Lower lobe of right lung (tissue), 2 donors: ENCODE measurements at places on chromosomes 1 and 21. TPM values are rescaled to one million over a fixed set of nuclear protein-coding genes. Genes with fewer than 3 reads are reported as not detected.

PIGV gene
- 20.3 TPM for total RNA-seq

- H3K27me3 ChIP-seq, result no peaks in the 10 kb centered on the region
- H3K27ac ChIP-seq, result no peak overlapping the region
- H3K4me3 ChIP-seq, result no peak overlapping the region
- no peak for DNase-seq
- H3K36me3 ChIP-seq, result no peaks in the 10 kb centered on the region
These were observed 107.0 kb downstream of the RHOU start for GRCh38 chr1:228842094-228842775.

KRTAP8-1 gene
- total RNA-seq, result not detected

DNA sequence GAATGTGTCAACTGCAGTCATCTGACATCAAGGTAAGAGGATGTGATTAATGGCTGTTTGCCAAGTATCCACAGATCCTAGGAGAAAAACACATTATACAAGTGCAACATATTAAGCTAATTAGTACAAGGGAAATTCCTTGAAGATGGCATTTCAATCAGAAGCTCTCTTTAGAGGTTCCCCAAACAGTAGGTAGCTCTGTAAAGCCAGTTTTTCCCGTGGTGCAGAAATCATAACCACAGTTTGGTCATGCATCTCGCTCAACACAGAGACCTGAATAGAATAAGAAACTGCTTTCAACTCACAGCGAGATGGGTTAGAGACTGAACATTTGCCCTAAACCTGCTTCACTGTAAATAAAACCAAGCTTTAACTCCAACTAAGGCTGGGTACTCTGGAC, 230.5 kb upstream of the CAMK1G start:
- H3K27me3 ChIP-seq, result no peaks in the 10 kb centered on the region
- H3K27ac ChIP-seq, result no peak overlapping the region
- no peak for DNase-seq
- H3K4me3 ChIP-seq, result no peak overlapping the region

DMRTA2 gene
- not detected for total RNA-seq

CLEC20A gene
- total RNA-seq, result not detected

DNA sequence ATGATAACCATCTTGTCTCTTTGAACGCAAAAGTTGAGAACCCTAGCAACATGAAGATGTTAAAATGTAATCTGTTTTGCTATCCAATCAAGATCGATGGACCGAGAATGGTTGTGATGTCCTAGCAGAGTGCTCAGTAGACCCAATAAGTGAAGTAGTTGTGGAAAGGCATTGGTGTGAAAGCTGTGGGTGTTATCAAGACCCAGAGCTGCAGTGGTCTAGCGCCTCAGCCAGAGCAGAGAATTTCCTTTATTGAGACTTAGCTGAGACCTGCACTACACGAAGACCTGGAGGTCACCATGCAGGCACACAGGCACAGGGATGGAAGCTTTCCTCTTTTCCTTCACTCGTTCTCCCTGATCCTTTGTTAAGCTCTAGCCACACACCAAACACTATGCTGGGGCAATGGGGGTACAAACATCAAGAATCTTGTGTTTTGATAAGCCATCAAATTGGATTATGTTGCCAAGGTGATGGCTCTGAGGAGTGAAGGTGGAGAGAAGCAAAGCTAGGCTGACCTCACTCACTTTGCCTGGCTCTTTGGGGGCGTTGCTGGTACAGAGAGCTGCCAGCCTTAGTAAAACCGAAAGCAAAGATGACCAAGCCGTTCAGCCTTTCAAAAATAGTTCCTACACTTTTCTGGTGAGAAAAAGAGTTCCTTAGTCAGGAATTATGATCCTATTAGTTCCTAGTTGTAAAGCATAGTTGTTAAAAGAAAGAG, 24.1 kb downstream of the METTL13 start:
- H3K4me3 ChIP-seq, result no peak overlapping the region
- peaks cover 3% of the 10 kb centered on the region for H3K36me3 ChIP-seq
- H3K27ac ChIP-seq, result no peak overlapping the region
- no peak for DNase-seq

ZSWIM5 gene
- total RNA-seq, result 3.6 TPM

DNA sequence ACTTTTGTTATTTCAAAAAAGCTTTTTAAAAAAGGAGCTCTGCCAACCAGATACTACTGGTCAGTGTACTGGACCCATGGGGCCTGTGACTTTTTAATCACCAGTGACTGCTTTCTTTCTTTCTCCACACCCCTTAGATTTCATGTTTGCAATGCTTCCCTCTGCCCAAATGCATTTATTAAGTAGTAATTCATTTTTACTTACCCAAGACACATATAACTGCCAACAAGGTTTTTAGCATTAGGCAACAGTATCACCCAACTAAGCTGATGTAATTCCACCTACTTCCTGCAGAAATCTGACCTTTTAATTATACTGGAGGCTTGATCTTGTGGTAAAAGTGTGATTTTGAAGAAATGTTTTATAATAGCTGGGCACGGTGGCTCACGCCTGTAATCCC, 12.5 kb downstream of the MECR start:
- no peak overlapping the region for H3K27ac ChIP-seq
- H3K4me3 ChIP-seq, result no peak overlapping the region
- no peaks in the 10 kb centered on the region for H3K27me3 ChIP-seq
- peaks cover 48% of the 10 kb centered on the region for H3K36me3 ChIP-seq
- no peaks in the 10 kb centered on the region for H3K4me1 ChIP-seq
- DNase-seq, result no peak

DNA sequence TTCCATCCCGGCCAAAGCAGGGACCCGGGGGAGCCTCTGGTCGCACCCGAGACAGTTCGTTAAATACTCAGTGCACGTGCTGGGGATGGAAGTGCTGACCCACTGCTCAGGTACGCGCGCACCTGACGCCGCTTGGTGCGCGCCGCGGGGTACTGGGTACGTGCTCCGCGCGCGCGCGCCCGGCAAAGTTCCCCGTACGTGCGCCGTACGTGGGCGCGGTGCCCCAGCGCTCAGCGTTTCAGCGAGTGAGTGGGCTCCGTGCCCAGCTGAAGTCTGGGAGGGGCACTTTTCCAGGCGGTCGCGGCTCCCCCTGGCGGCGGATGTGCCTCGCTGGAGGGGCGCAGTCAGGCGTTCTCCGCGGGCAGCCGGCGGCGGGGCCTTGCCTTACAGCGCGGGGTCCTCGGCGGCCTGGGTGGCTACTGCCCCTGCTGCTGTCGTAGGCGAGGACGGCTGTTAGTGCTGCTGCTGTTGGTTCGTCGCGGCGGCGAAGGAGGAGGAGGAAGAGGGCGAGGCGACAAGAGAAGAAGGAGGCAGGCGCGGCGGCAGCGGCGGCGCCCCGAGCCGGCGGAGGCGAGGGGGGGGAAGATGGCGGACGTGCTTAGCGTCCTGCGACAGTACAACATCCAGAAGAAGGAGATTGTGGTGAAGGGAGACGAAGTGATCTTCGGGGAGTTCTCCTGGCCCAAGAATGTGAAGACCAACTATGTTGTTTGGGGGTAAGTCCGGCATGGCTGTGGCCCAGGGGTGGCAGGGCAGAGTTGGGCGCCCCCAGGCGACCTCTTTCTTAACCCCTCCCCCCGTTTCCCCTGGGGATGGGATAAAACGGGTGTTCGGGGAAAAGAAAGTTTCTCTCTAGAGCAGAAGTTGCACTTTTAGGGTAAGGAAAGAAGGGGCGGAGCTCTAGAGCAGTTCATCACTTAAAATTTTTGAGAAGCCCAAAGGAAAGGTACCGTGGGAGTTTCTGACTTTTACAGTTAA, at the start of gene CDC73:
Gene CDC73 (plus strand): TSS at position 416 of the 978 bp plus-strand sequence. CDS start 170 bp downstream, at position 586.
- peak; percentile 98 for DNase-seq
- H3K27me3 ChIP-seq, result no peaks in the 10 kb centered on the region
- H3K4me1 ChIP-seq, result peaks cover 35% of the 10 kb centered on the region
- H3K4me3 ChIP-seq, result peak within 1 kb of the TSS; percentile 80
- H3K27ac ChIP-seq, result peak within 1 kb of the TSS; percentile 94

GRCh38 chr1:87594736-87595383, 266.2 kb downstream of the LMO4 start:
- no peak overlapping the region for H3K4me3 ChIP-seq
- no peak for DNase-seq
- no peaks in the 10 kb centered on the region for H3K4me1 ChIP-seq
- H3K27ac ChIP-seq, result no peak overlapping the region

DNA sequence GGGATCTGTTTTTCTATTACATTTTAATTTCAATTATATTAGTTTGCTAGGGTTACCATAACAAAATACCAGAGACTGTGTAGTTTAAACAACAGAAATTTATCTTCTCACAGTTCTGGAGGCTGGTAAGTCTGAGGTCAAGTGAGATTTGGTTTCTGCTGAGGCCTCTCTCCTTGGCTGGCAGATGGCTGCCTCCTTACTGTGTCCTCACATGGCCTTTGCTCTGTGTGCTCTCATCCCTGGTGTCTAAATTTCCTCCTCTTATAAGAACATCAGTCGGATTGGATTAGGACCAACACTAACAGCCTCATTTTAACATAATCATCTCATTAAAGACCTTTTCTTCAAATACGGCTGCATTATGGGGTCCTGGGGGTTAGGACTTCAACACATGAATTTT, 195.2 kb upstream of the CHODL start:
- no peak for DNase-seq
- no peaks in the 10 kb centered on the region for H3K27me3 ChIP-seq
- no peaks in the 10 kb centered on the region for H3K4me1 ChIP-seq
- H3K36me3 ChIP-seq, result no peaks in the 10 kb centered on the region
- no peak overlapping the region for H3K27ac ChIP-seq

DNA sequence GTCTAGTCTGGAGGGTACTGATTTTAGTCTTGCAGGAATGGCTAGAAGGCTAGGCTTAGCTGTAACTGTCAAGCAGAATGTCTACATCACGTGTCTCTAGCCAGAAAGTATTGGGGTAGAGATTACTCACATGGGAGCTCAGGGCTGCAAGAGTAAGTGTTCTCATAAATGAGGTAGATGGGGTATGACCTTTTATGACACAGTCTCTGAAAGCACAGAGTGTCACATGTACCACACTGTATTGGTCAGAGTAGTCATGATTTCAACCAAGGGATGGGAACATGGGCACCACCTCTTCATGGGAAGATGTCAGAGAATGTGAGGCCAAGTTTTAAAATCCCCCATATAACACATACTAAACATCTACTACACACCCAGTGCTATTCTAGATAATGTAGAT, 2.9 kb downstream of the FYB2 start:
- DNase-seq, result no peak
- H3K27ac ChIP-seq, result no peak overlapping the region
- H3K27me3 ChIP-seq, result no peaks in the 10 kb centered on the region
- no peaks in the 10 kb centered on the region for H3K36me3 ChIP-seq
- no peak overlapping the region for H3K4me3 ChIP-seq

GRCh38 chr1:111499026-111499785, 4.2 kb downstream of the ADORA3 start:
- H3K4me1 ChIP-seq, result peaks cover 6% of the 10 kb centered on the region
- H3K27ac ChIP-seq, result no peak overlapping the region
- H3K4me3 ChIP-seq, result no peak overlapping the region
- H3K36me3 ChIP-seq, result no peaks in the 10 kb centered on the region
- H3K27me3 ChIP-seq, result no peaks in the 10 kb centered on the region

GRCh38 chr1:177741476-177741875, 228.4 kb downstream of the SEC16B start:
- no peaks in the 10 kb centered on the region for H3K27me3 ChIP-seq
- H3K27ac ChIP-seq, result no peak overlapping the region
- DNase-seq, result no peak
- no peaks in the 10 kb centered on the region for H3K36me3 ChIP-seq
- H3K4me3 ChIP-seq, result no peak overlapping the region
- no peaks in the 10 kb centered on the region for H3K4me1 ChIP-seq

DNA sequence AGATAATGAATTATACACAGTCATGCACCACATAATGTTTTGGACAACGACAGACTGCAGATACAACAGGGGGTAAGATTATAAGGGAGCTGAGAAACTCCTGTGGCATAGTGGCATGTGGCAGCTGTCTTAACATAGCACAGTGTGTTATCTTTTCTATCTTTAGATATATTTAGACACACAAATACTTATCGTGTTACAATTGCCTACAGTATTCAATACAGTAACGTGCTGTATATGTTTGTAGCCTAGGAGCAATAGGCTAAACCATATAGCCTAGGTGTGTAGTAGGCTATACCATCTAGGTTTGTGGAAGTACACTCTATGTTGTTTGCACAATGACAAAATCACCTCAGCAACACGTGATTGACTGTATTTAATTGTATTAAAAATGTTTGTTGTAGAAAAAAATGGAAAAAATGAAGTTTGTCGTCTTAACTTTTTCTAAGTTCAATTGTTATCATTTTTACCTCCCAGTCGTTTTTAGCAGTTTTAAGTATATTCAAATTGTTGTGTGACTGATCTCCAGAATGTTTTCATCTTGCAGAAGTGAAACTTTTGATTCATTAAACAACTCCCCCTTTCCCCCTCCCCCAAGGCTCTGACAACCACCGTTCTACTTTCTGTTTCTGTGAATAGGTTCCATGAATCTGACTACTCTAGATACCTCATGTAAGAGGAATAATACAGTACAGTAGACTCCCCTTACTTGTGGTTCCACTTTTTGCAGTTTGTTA, 351.0 kb upstream of the B3GALT2 start:
- DNase-seq, result no peak
- no peaks in the 10 kb centered on the region for H3K4me1 ChIP-seq
- no peaks in the 10 kb centered on the region for H3K36me3 ChIP-seq
- H3K27me3 ChIP-seq, result no peaks in the 10 kb centered on the region

TMIGD3 gene
- 9.0 TPM for total RNA-seq

DNA sequence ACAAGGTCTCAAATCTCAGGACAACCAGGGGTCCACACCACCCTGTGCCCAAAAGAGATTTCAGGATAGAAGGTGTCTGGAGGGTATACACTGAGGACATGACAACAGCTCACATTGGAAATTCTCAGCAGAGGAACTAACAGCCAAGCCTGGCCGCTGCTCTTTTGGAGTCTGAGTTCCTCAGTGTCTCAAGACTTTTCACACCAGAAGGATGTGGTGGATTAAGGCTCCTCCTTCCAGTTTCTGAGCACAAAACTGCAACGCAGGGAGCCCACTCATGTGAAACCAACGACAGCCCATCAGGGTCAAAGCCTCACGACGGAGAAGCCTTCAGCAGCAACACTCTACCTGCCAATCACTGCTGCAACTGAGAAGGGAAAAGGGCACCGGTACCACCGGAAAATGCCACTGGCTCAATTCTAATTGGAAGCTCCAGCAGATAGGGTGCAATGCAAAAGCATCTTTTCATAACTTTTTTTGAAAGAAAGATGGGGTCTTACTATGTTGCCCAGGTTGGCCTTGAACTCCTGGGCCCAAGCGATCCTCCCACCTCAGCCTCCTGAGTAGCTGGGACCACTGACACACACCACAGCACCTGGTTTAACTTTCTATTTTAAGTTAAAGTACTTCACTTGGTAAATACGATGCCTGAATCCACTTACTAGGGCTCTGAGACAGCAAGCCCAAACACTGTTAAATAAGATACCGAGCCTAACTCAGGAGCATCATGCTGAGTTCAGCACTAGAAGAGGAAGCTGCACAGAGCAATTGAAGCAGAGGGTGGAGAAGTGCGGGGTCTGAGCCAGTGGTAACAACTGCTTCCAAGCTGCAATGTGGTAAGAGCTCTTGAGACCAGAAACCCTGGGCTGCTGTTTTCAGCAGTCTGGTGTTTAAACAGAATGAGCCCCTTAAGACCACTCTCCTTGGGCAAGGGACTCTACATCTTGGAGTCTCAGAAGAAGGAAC, 7.8 kb downstream of the CAPZB start:
- H3K4me1 ChIP-seq, result peaks cover 97% of the 10 kb centered on the region
- H3K36me3 ChIP-seq, result peaks cover 30% of the 10 kb centered on the region
- DNase-seq, result peak; percentile 63
- peak overlapping the region; percentile 28 for H3K4me3 ChIP-seq
- H3K27ac ChIP-seq, result peak overlapping the region; percentile 81
- H3K27me3 ChIP-seq, result no peaks in the 10 kb centered on the region

TMEM125 gene
- total RNA-seq, result 197 TPM

- peaks cover 95% of the 10 kb centered on the region for H3K36me3 ChIP-seq
- no peak overlapping the region for H3K27ac ChIP-seq
These were observed 33.1 kb upstream of the EXOSC10 start for GRCh38 chr1:11132563-11133293.
